Fibroblast of skin of back (primary cell): ENCODE measurements at places on chromosomes 7 and 10.

GRCh38 chr7:1938788-1939433 is 268.8 kb downstream of the ELFN1 start:
- DNase-seq, result no peak

GRCh38 chr10:5387169-5387568 is 17.5 kb downstream of the TUBAL3 start:
- DNase-seq, result no peak

- no peak for DNase-seq
Measured at GRCh38 chr10:77034795-77035194, 602.8 kb downstream of the KCNMA1 start.

DNA sequence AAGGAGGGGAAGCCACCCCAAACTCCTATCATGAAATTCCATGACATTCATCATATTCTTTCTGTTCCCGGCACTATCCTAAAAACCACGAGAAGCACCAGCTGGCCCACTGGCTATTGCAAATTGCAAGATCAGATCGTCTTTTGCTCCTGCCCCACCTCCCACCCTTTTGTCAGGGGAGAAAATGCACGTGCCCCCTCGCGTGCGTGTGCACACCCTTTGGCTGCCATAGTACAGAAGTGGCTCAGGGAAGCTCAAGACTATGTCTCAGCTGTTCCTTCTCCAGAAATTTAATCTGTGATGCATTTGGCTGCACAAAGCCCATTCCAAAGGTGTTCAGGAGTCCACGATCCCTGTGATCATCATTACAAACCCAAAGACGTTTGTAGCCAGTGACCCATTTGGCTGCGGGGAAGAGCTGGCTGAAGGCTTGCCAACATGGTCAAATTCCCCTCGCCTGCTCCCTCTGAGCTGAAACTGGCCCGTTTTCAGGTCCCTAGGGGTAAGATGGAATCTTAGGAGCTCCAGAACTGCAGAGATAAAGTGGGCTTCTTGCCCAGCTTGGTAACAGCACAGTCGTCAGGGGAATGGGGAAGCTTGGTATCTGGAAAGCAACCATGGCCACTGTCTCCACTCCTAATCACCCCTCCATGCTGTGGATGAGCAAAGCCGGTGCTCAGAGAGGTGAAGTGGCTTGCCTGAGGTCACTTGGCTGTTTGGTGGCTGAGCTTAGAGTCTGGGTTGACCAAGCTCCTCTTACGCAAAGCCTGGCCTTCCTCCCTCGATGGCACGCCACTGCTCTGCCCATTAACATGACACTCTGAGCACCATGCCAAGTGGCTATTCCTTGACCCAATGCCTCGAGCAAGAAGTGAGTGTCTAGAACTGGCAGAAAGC is 155.4 kb downstream of the NEURL1 start:
- DNase-seq, result peak; percentile 82

GRCh38 chr7:120370954-120371353 is 98.0 kb downstream of the KCND2 start:
- no peak for DNase-seq

- no peak for DNase-seq
Measured at GRCh38 chr10:30166929-30167328, 107.5 kb upstream of the JCAD start.

DNA sequence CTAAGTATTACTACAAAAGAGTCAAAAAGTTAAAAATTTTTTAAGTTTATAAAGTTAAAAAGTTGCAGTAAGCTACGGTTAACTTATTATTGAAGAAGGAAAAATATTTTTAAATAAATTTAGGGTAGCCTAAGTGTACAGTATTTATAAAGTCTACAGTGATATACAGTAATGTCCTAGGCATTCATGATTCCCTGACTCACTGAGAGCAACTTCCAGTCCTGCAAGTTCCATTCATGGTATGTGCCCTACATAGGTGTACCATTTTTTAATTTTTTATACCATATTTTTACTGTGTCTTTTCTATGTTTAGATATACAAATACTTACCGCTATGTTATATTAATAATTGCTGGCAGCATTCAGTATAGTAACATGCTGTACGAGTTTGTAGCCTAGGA is 92.3 kb downstream of the CTNNA3 start:
- DNase-seq, result peak; percentile 77

GRCh38 chr7:93765475-93765874 is 125.1 kb downstream of the TFPI2 start:
- DNase-seq, result no peak

DNA sequence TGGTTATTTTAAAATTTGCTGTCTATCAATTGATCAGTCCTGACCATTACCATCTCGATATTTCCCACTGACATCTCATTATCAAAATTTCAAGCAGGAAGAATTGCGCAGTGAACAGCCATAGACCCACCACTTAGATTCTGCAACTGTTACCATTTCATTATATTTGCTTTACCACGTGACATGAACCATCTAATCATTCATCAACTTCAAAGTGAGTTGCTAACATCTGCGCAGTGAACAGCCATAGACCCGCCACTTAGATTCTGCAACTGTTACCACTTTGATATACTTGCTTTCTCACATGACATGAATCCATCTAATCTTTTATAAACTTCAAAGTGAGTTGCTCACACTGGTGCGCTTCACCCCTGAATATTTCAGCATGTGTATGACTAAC is 22.5 kb downstream of the FOXL3 start:
- DNase-seq, result no peak
